Activated CD8-positive, alpha-beta T cell treated with anti-CD3 and anti-CD28 coated beads, Interleukin-2, amount 10 ng/mL, durations not matched to agents 7 days and 5 days (primary cell): ENCODE measurements at places on chromosomes 11 and 22.
A peak's percentile ranks its signal among the peaks of the same experiment; 100 is the strongest.

GRCh38 chr11:115572551-115572950, 68.3 kb upstream of the CADM1 start:
- no peak for DNase-seq

GRCh38 chr11:134664447-134665187, 252.6 kb upstream of the B3GAT1 start:
- no peak for DNase-seq

GRCh38 chr22:49303061-49303735, 524.5 kb downstream of the BRD1 start:
- peak; percentile 3 for DNase-seq

DNA sequence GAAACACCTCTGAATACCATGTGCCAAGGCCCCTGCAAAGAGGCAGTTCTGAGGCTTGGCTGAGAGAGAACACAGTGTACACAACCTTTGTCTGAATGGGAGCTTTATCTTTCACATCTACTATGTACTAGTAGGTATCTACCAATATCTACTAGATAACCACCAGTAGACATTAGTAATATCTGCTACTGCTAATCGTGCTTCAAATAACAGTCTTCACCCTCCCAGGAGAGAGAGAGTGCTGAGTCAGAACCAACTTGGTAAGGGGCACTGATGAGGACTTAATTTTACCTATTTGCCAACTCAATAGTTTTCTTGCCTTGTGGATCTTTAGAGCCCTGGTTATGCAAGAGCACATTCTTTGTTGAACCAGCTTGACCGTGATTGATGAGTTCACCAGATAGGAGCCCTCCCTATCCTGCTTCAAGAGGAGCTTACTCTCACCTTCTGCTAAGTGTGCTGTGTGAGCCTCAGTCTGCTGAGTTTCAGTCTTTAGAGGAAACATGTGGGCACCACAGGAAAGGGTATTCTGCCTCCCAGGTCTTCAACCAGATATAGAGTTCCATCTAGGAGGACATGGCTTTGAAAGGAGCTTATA, 967.5 kb downstream of the NTM start:
- DNase-seq: no peak

GRCh38 chr11:122559734-122560382, 95.7 kb upstream of the UBASH3B start:
- DNase-seq: no peak

DNA sequence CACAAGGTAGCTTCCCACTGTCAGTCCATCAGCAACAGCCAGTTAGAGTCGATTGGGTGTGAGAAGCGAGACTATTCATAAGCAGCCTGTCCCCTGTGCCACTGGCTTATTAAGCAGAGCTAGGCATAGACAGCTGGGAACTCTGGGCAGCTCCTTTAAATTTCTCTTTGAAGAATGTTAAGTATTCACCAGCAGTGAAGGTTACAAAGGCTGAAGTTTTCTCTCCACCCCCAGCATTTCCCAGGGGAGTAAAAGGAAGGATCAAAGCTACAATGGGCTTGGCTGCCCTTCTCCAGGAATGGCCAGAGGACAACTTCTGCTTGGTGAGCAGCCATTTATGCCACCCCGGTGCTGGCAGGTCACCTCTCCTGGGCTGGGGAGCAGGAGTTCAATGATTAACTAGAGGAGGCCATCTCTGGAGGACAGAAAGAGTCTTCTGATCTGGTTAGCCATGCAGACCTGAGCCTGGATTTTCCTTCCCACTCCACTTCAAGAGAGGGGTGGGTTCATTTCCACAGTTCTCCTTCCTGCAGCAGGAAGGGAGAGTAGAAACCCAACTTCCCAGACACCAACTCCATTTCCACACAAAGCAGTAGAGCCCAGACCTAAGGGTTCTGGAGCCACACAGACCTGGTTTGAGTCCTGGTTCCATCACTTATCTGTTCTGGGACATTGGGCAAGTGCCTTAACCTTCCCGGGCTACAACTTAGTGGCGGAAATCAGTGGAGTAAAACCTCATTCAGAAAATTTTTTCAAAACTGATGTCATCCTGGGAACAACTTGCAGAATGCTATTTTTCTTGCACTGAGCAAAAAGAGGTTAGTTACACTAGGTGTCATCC, 22.6 kb downstream of the POU2AF3 start:
- DNase-seq: no peak

- DNase-seq: no peak
These were observed 11.9 kb downstream of the VSIG10L2 start for GRCh38 chr11:125957618-125958332.

GRCh38 chr11:36631774-36632173, 33.7 kb upstream of the RAG2 start:
- no peak for DNase-seq

GRCh38 chr11:13294178-13294577, 16.6 kb downstream of the BMAL1 start:
- DNase-seq: no peak

DNA sequence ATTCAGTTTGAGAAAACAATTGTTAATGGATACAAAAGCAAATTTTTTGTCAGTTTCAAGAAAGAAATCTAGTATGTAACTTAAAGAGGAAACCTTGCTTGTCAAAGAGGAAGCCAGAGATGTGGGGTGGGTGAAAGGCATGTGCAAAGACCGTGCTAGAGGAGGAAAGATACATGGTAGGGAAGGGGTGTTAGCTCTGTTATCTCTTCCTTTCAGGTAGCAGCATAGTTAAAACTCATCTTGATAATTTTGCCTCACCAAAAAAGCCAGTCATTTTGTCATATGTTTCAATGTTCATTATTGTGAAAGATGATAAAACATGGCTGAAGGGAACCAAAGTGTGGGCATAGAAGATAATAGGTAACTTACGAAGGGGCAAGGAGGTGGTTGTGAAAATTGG, 2.6 kb upstream of the MS4A2 start:
- no peak for DNase-seq

DNA sequence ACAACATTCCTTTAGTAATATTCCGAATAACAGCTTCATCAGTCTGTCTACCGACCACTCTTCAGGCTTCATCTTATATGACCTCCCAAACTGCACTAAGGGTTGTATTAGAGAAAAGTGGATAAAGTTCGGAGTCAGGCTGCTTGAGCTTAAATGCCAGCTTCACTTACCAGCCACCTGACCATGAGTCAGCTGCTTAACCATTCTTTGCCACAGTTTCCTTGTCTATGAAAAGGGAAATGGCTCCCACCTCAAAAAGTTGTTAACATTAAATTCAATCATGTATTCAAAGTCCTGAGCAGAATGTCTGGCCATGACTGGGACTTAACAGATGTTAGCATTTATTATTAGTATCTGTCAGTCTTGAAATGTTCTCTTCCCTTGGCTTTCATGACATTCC, 20.9 kb downstream of the LIMK2 start:
- DNase-seq: no peak

DNA sequence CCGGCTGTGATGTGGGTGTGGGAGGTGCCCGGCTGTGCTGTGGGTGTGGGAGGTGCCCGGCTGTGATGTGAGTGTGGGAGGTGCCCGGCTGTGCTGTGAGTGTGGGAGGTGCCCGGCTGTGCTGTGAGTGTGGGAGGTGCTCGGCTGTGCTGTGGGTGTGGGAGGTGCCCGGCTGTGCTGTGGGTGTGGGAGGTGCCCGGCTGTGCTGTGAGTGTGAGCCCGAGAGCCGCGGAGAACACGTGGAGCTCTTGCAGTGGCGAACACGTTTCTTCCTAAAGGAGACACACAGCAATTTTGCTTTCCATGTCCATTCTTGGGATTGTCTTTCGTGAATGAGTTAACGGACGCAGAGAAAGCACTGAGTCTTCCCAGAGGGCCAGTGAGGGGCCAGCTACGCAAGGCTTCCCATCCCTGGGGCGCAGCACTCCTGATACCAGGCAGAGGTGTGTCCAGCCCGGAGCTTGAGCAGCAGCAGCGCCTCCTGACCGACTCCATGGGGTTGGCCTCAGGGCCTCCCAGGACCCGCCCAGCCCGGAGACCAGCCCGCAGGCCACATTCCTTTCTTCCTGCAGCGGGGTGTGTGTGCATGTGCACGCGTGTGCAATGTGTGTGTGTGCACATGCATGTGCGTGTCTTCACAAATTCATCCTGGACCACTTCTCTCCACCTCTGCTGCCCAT, 245.0 kb upstream of the B3GAT1 start:
- DNase-seq: peak; percentile 9

DNA sequence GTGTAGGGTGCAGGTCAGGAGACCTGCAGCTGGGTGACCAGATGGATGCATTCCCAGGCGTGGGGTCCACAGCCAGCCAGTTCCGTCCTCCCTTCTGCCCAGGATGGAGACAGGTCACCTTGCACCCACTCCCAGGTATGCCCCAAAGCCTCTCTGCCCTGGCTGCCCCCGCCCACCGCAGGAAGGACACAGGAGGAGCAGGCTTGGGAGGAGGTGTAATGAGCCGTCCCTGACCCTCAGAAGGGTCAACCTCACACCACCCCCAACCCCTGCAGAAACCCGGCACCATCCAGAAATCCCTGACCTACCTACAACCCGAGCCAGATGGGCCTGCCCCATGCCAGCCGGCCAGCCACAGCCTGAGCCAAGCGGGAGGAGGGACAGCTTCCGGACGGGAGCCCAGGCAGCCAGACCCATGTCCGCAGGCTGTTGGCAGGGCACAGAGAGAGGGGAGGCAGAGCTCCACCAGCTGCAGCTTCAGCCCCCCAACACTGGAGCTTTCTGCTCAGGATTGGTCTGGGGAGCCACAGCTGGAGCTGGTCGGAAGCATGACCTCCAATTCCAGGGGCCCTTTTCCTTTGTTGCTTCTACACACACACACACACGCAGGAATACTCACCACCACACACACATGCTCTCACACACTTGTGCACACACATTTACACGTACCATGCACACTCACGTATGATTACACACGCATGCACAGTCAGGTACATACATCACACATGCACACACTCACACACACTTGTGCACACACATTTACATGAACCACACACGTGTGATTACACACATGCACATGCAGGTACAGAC, 5.3 kb downstream of the IFITM10 start:
- no peak for DNase-seq

- no peak for DNase-seq
These were observed 80.8 kb downstream of the CSNK2A3 start for GRCh38 chr11:11272254-11272653.

DNA sequence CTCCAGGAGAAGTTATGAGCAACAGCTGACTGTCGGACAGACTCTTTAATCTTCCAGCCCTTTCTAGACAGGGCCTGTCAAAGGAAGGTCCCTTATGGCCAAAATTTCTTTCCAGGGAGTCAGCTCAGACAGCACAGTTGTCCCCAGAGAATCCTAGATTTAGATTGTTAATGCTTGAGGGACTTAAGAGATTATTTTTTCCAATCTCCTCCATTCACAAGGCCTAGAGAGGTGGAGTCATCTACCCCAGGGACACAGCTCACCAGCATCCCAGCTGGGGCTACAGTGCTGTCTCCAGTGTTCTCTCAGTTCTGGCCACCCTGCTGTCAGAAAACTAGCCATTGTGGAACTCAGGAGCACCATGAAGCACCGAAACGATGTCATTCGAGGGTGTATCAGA, 7.8 kb downstream of the DSCAML1 start:
- DNase-seq: no peak

DNA sequence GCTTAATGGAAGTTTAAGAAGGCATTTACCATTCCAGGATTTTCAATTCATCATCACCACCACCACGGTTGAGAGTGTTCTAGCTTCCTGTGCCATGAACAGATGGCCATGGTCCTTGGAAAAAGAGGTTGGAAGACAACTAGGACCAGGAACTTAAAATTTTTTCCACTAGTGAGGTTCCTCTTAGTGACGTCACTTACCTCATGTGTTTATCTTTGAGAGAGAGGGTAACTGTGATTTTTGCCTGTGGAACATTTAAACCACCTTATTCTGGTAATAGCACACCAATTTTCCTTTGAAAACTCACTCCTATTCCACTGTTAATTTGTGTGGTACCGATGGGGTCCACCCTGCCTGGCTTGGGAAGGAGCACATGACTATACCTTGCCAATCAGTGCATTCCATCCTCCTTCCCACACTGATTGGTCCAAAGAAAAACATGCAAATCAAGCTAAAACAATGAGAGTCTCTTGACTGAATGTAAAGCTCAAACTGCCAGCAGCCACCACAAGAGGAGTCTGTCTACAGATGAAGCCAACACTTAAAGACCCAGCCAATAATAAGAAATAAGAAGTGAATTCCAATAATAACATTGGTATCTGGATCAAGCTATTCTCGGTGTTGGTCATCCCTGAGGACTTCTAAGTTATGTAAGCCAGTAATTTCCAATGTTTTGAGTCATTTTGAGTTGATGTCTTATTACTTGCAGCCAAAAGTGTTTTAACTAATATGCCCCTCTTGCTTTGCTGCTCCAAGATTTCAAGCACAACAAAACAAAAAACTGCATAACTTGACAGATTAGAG, 111.8 kb downstream of the MPPED2 start:
- no peak for DNase-seq

DNA sequence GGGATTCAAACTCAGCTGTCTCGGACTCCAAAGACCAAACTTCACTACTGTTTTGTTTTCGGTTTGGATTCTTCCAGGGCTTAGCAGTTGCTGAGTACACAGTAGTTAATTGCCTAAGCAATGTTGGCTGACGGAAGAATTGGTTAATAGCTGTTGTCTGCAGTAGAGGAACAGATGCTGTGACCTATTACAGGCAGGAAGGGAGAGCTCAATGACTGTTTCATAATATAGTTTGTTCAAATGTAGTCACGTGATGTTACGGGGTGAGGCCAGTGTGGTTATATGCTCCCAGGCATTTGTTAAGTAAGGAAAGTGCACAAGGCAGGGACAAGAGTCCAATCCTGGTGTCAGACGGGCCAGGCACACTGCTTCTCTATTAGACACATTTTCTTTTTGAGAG, 222.6 kb upstream of the CCDC90B start:
- DNase-seq: no peak

GRCh38 chr11:130483124-130483523, 34.7 kb downstream of the ADAMTS15 start:
- DNase-seq: no peak

DNA sequence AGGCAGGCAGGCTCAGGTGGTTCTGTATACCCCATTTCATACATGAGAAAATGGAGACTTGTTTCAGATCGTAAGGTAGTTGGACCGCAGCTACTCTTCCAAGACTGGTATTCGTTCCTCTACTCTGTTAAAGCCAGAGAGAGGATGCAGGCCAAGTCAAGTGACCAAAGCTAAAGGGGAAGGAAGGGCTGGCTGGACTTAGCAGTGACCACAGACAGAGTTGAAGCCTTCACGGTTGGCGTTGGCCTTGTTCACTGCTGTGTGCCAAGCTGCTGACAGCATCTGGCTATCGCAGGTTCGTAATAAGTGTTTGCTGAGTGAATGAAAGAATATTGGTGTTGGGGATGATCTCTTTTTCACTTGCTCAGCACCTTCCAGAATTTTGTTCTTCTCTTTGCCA, 64.2 kb downstream of the PTPRJ start:
- no peak for DNase-seq

GRCh38 chr11:125348674-125349309, 147.3 kb downstream of the FEZ1 start:
- DNase-seq: peak; percentile 47

GRCh38 chr11:65493367-65494176, 5.3 kb upstream of the MALAT1 start:
- DNase-seq: no peak

DNA sequence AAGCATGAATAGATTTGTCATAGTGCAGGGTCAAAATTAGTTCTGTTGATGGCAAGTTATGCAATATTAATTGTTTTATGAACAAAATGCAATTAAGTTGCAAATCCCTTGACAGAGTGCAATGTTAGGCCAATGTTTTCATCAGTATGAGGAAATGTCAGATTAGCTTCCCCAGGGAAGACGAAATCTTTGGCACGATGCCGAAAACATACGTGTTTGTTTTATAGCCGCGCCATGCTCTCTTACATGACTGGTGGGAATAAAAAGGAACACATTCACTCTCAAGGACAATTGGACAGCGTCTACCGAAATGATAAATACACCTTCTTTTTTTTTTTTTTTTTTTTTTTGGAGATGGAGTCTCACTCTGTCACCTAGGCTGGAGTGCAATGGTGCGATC, 27.0 kb downstream of the MFNG start:
- no peak for DNase-seq
